ENCODE measurements at places on chromosomes 3 and 15.

GRCh38 chr3:126916546-126916945 is 66.4 kb upstream of the PLXNA1 start:
- DNase-seq, result no peak

DNA sequence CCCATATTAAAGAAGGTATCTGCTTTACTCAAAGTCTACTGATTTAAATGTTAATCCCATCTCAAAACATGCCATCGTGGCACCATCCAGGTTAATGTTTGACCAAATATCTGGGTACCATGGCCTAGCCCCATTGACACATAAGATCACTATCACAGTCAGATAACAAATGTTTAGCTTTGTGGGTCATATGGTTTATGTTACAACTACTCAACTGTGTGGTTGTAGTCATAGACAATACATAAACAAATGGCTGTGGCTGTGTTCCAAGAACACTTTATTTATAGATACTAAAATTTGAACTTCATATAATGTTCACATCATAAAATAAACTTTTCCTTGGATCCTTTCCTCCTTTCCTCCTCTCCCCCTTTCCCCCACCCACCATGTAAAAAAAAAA is 9.8 kb upstream of the SNRPN start:
- DNase-seq, result no peak

- no peak for DNase-seq
These were observed 69.6 kb downstream of the LMCD1 start for GRCh38 chr3:8571256-8571655.

- DNase-seq, result no peak
These were observed 22.1 kb upstream of the TMEM115 start for GRCh38 chr3:50381383-50381782.

DNA sequence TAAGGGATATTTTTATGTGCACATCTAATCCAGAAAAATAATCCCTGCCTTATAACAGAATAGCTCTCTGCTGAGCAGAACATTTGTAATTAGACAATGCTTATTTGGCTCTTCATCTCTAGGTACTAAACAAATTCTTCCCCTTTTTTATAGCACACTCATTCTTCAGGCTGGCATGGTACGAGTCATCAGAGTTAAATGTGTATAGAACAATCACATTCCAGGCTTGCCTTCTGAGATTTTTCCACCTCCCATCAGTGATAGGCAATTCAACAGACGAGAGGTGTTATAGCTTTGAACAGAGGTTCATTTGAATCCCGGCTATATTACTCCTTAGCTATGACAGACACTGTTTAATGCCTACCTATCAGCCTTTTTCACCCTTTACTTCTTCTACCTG is 21.4 kb upstream of the SPPL2A start:
- no peak for DNase-seq

GRCh38 chr3:30577788-30578187 is 28.6 kb upstream of the TGFBR2 start:
- DNase-seq, result no peak

DNA sequence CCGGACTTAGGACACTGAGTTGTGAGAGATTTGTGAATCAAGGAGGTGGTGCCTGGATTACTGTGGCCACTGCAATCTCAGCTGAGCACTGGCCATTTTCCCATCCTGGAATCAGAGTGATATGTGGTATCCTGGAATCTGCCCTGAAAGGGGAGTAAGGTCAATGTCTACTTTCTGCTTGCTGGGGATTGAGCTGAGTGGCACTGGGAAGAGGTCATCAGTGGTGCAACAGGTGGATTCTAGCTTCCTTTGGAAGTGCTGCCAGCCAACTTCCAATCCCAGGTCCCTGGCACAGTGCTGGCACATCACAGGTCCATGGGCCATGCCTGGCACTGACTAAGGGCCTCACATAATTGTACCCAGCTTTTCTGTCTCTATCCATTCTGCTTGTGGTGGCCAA is 20.6 kb upstream of the TSEN2 start:
- DNase-seq, result no peak

DNA sequence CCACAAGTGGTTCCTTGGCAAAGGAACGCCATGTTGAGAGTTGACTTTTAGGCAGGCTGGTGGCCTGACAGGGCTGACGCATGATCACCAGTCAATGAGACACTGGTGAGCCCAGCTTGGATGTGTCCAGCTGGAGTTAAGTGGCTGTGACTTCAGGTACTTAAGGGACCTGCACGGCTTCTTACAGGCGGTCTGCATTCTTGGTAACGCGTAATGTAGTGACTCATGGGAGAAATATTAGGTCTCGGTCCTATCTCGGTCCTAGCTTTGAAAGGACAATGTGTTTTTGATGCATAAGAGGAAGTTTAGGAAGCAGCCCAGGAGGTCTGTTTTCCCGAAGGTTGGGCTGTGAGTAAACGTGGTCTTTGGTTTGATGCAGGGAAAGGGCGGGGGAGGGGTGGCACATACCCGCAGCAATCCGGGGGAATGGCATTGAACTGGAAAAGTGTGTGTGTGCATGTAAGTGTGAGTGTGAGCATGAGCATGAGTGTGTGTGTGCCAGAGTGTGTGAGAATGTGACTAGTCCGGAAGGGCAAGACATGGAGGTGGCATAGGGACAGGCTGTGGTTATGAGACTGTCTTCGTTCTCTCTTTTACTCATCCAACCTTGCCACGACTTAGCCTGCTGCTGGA is 55.3 kb downstream of the FAM43A start:
- DNase-seq, result no peak

GRCh38 chr3:96813820-96814650 is at the start of gene EPHA6:
TSS of gene EPHA6 (plus strand) at chr3:96814594.
- DNase-seq, result peak; percentile 18

- no peak for DNase-seq
These were observed 999.5 kb downstream of the TUSC7 start for GRCh38 chr3:117709108-117709507.

DNA sequence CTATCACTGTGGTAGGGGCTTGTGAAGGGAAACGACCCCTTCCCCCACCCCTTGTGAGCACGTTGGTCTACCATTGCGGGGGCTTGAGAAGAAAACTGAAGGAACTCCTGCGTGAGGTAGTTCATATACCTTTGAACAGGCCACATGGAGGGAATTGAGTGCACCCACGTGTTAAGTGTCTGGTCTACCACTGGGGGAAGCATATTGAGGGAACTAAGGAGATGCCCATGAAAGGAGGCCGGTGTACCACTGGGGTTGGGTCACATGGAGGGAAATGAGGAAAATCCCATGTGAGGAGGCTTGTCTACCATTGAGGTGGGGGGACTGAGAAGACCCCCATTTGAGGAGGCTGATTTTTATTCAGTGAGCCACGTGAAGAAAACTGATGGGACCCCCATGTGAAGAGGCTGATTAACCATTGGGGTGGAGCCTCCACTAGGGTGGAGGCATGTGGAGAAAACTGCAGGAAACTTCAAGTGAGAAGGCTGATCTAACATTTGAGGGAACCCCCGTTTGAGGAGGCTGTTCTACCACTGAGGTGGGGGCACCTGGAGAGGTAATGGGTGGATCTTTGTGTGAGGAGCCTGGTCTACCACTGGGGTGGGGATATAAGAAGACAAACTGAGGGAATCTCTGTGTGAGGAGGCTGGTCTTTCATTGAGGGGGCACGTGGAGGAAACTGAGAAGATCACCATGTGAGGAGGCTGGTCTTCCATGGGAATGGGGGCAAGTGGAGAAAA is 163.2 kb downstream of the FBLN2 start:
- DNase-seq, result no peak

DNA sequence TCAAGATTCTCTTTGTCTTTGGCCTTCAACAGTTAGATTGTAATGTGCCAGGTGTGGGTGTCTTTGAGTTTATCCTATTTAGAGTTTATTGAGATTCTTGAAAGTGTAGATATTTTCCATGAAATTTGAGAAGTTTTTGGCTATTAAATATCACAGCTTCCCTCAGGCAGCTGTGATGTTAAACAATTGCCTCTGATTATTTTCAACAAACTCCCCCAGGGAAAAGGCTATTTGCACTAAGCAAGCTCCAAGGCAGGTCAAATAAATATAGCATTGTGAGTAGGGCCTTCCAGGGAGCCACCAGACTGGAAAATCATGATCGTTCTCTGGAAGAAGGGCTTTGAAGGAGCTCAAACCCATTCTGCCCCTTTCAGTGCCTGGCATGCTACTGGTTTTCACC is 107.0 kb downstream of the EEFSEC start:
- DNase-seq, result no peak

GRCh38 chr15:70159713-70160009 is 61.9 kb upstream of the TLE3 start:
- DNase-seq, result no peak

- no peak for DNase-seq
These were observed 183.6 kb downstream of the MBNL1 start for GRCh38 chr3:152452318-152452717.

- no peak for DNase-seq
These were observed 1.6 kb downstream of the NMD3 start for GRCh38 chr3:161222662-161223061.

GRCh38 chr3:55611121-55611520 is 124.0 kb upstream of the WNT5A start:
- DNase-seq, result no peak

DNA sequence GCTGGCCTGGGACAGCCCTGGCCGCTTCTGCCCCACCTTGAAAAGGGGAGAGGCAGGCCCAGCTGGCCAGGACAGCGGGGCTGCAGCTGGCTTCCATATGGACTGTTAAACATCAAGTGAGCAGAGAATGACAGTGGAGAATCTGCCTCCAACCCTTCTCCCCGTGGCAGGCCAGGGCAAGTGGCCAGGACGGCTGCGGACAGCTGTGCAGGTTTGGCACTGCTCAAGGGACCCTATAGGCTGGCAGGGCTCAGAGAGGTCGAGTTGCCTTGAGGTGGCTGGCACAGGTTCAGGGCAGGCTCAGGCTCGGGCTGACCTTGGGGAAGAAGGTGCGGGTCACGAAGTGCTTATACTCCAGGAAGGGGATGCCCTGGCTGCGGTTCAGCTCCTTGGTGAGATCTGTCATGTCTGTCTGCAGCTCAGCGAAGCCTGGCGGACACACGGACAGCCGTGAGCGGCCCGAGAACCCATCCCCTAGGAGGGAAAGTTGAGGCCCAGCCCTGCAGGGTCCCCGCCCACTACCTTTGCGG is 24.3 kb downstream of the H1-8 start:
- no peak for DNase-seq

- no peak for DNase-seq
These were observed 32.5 kb upstream of the GP5 start for GRCh38 chr3:194431554-194431953.

DNA sequence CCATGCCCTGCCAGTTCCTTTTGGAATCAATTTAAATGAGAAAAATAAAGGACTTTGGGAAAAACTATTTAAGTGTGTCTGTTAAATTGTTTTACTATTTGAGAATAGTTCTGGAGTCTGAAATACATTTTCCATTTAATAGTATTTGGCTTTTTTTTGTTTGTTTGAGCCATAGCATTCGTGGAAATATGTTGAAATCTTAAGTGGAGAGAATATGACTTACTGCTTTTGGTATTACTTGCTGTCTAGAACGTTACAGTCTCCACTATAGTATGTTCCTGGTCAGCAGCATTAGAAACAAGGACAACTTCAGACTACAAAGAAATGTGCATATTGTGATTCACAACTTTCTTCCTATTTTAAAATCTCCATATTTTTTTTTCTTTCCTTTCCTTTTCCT is 179.4 kb downstream of the GHSR start:
- no peak for DNase-seq

DNA sequence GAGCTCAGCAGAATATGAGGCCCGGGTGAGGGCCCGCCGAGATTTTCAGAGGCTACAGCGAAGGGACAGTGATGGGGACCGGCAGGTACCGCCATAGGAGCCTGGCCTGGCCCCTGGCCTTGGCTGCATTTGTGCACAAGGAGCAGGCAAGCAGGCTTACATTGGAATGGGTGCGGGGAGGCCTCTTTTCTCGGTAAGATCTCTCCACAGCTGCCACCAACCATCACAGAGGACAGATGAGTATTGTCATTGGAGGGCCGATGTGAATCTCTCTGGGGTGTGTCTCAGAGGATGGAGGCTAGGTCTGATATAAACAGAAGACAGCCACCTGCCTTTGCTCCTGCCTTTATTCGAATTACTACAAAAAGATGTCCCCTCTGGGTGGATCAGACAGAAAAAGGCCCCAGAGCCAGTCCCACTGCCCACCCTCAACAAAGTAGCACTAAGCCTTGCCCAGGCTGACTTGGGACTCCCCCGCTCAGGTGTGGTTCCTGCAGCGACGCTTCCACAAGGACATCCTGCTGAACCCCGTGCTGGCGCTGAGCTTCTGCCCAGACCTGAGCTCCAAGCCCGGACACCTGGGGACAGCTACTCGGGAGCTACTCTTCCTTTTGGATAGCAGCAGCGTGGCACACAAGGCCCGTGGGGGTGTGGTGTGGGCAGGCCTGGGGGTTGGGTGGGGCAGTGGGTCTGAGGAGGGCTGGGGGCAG is 5.4 kb downstream of the VWA5B2 start:
- DNase-seq, result no peak

DNA sequence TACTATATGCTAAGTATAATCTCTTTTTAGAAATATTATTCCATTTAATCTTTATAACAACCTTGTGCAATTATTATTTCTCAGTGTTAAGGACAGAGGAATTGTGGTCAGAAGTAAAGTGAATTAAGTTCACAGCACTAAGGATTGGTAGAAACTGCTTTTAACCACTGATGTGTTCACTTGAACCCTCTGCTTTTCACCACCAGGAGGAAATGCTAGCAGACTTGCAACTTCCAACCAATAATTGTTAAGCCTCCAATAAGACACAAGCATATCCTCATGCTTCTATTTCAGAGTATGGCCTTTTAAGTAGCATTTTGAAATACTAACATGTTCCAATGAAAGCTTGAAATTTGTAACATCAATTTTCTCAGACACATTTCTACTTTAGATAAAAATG is 527.4 kb downstream of the SI start:
- no peak for DNase-seq

- DNase-seq, result no peak
These were observed 24.3 kb downstream of the CLDN11 start for GRCh38 chr3:170442947-170443346.

DNA sequence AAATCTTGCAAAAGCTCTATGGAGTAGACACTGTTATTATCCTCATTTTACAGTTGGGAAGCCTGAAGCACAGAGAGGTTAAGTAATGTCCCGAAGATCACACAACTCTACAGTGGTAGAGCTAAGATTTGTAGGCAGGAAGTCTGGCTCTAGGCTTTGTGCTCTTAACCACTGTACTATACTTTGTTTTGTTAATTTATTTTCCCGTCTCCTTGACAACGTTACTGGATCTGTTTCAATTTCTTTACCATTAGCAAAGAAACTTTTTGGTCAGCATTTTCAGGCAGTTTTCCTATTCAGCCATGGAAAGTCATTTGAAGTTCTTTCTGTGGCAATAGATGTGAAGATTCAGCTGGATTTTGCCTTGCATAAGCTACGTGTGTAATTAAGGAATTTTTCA is 51.7 kb downstream of the OTOL1 start:
- DNase-seq, result no peak

Measured in GM12892 (cell line).